Activated naive CD4-positive, alpha-beta T cell (primary cell): ENCODE measurements at places on chromosomes 1 and 21.

DNA sequence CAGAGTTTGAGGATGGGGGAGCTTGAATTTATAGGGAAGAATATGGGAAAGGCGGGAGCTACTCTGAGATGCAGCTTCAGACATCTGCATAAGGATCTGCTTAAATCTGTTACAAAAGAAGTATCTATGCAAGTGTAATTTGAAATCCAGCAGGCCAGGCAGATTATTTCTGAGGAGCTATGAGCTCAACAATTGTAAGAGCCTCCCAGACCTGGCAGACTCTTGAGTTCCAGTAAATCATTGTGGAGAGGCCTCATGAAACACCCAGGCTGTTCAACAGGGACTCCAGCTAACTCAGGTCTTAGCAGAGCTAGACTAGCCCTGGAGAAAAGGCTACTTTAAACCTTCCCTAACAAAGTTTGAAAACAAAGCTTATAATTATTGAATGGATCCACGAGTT lies 647.5 kb upstream of the CHRM3 start:
- DNase-seq, result no peak

GRCh38 chr1:69082312-69082711 lies 485.4 kb upstream of the LRRC7 start:
- no peak for DNase-seq

GRCh38 chr21:41977034-41977950 lies 23.5 kb upstream of the C2CD2 start:
- no peak for DNase-seq

DNA sequence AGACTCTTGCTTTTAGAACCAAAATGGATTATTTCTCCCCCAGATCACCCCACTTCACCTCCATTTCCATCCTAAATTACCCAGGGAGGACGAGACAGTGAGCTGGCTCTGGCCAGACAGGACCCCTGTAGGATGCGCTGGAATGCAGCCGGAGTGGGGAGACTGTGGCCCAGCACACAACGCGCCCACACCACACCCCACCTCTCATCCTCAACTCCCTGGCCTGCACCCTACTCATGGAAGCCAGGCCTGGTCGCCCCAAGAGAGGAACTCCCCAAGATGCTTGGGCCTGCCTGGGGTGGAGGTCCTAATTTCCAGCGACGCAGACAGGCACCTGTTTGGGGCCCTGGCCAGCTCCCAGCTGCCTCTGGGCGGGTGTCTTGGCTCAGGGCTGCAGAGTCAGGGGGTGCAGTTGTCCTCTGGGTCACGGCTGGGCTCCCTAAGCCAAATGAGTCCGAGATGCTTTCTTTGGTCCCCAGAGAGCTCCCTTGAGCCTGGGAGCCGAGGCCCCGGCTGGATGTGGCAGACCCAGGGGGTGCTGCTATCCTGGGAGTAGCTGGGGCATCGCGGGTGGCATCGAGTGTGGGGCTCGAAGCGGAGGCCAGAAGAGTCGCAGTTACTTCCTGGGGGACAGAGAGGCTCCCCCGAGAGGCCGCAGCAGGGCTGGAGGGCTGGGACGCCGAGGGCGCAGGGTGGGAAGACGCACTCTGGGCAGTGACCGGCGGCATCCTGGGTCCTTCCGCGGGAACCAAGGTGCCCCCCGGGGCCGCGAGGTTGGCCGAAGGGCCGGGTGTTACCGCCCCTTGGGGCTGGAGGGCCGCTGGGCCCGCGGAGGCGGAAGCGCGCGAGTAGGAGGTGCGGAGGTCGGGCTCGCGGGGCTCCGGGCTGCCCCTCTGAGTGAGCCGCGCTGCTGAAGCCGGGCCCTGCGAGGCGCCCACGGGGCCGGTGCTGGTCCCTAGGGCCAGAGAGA lies 10.4 kb downstream of the CLEC20A start:
- no peak for DNase-seq

DNA sequence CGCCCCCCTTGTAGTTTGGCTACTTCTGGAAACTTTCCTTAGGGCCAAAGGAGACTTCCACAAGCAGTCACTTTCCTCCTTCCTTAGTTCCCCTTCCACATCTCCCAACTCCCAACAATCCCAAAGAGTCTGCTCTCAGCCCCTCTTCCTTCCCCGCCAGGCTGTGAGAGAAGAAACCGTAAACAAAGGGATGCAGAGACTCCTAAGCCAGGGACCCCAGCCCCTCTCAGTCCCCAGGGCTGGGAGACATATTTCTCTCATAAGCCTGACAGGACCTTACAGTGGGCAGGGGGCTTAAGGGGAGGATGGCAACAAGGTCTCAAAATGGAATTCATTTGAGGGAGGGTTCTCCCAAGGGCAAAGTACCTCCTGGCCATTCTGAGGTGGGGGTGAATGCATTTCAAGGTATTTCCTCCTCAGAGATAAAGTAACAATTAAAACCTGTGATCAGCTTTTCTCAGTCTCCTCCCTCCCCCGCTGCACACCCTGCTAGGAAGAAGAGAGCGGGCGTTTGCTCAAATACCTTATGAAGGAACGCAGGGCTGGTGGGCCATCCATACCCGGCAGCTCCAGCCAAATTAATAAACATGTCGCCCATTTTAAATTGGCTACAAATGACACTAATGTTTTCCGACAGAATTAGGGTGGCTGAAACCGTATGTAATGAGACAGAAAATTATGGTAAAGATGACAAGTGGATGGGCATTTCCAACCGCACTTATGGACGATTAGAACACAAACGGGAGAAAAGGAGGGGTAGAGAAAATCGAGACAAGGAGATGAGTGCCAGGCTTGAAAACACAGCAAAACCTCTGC lies 4.0 kb downstream of the BARHL2 start:
- DNase-seq, result no peak

GRCh38 chr21:36691555-36692041 lies 7.3 kb upstream of the SIM2 start:
- no peak for DNase-seq

GRCh38 chr21:21614966-21615365 lies 616.8 kb downstream of the NCAM2 start:
- no peak for DNase-seq

DNA sequence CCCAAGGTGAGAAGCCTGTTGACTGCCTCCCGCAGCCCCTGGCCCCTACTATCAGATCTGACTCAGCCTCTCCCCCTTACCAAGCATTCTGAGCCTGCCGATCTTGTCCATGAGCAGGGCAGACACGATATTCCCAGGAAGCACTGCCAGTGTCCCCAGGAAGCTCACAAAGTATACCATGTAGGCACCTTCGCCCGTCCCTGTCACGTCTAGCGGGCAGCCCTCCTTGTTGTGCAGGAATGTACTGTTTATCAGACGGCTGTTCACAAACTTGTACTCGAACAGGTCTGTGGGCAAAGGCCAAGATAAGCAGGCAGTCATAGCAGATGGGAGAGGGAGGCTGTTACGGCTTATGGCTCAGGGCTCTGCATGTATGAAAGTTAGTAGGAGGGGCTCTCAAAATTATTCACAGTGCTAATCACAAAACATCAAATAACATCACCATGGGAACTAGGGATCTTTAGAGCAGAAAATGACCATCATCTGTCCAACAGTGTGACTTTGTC lies 7.3 kb downstream of the BOLA1 start:
- DNase-seq, result no peak

GRCh38 chr1:68280286-68280685 lies 48.0 kb upstream of the WLS start:
- DNase-seq, result no peak

DNA sequence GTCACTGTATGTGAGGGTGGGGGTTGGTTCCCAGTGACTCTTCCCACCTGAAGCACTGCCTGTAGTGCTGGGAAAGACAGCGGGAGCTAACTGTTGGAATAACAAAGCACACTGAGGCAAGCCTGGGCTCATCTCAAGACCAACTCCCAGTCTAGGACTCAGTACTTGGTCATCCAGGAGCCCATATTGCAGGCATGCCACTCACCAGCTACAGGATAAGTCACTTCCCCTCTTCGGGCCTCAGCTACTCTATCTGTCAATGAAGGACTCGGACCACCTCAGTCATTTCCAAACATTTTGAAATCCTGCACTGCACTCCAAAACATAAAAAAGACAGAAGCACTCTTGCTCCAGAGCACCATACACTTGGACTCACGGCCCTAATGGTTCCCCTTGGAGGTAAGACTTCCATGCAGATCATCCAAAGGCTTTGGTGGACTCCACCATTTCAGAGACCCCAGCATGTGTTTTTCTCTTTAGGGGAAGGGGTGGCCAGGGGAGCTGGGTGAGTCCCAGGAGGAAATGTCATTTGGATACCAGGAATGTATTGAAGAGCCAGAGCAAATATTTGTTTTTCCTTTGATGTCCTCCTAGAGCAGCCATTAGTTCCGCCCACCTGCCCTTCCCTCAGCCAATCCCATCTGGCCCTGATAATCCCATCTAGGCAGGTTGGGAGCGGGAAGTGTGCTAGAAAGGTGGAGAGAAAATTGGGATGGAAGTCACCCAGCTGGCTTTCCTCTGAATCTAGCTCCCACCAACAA lies 3.1 kb downstream of the NUAK2 start:
- no peak for DNase-seq

GRCh38 chr1:110945626-110946025 lies 18.1 kb downstream of the LRIF1 start:
- DNase-seq, result no peak

GRCh38 chr1:35560256-35561225 lies 2.9 kb downstream of the NCDN start:
- DNase-seq, result no peak

DNA sequence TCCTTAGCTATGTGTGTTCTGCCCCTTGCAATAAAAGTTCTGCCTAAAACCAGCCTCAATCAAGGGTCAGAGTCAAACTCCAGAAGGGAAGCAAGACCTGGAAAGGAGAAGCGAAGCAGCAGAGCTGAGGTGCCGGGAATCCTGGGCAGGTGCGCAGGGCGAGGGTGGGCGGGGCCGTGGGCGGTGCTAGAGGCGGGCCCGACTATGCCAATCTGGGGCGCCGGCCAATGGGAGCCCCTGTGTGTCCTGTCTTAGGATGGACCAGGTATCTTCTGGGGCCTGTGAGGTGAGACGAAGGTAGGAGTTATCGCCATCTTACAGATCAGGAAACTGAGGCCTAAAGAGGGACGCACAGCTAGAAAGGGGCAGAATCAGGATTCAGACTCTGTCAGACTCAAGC lies 120.3 kb downstream of the PTPRU start:
- no peak for DNase-seq

- DNase-seq, result no peak
These were observed 281.1 kb downstream of the NPHP4 start for GRCh38 chr1:5711079-5711478.

GRCh38 chr21:42400525-42400924 lies 3.2 kb upstream of the UBASH3A start:
- no peak for DNase-seq

DNA sequence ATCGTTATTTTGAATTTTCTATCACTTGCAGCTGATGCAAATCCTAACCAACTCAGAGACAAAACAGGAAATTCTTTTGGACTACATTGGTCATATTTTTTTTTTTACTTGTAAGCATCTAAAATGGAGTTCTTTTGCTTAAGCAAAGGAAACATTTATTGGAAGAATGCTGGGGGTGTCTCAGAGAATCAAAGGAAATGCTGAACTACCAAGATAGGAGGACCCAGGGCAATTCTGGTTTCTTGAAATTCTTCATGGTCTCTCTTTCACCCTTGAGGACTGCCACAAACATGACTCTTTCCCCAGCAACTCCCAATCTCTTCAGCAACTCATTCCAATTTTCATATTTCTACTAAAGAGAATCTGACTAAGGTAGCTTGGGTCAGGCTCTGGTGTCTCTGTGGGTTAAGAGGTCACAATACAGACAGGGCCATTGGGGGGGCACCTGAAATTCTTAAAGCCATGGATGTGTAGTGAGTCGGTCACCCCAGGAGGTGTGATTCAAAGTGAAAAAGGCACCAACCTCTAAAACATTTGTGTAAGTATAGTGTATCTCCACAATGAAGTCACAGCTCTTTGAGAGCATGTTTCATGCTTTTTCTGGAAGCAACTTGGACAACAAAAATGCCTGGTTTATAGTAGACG lies 171.1 kb upstream of the FGGY start:
- DNase-seq, result no peak

DNA sequence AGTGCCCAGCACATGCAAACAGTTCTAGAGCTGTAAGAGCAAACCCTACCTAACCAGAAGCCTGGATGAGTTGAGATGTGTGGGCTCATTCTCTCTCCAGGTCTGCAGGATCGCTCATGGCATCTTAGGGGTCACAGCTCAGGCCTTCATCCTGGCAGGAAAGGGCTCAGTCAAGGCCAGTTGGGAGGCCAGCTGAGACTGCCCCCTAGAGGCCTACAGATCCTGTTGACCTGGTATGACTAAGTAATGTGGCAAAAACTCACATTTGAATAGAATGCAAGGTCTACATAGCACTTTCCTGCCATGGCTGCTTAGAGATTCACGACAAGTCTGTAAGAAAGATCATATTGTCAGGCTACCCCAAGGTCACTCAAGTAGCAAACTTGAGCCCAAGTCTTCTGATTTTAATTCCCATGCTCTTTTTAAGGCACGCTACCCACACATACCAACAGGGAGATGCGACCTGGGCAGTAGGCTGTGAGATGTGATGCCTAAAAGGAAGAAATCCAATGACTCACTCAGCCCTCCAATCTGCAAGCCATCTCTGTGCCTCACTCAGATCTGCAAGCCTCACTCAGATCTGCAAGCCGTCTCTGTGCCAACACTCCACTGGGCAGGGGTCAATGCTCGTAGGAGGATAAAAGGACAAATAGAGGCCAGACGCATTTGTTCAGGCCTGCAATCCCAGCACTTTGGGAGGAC lies 5.1 kb upstream of the CAPN8 start:
- DNase-seq, result no peak

DNA sequence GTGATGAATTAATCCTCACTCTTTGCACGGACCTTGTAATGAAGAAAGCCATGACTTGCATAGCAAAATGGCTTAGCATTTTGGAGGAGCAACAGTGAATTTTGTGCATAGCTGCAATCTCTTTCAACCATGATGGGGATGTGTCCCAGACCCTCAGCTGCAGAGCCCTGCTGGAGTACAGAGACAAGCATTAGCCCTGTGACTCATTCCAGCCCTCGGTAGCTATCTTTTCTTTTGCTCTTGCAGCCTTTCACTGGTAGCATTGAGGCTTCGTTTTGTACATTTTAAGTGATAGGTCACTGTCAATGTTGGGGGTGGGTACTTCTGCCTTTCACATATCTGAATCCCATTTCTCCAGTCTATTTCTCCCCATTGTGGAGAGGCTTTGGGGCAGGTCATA lies 58.4 kb downstream of the SLC35F3 start:
- DNase-seq, result no peak

DNA sequence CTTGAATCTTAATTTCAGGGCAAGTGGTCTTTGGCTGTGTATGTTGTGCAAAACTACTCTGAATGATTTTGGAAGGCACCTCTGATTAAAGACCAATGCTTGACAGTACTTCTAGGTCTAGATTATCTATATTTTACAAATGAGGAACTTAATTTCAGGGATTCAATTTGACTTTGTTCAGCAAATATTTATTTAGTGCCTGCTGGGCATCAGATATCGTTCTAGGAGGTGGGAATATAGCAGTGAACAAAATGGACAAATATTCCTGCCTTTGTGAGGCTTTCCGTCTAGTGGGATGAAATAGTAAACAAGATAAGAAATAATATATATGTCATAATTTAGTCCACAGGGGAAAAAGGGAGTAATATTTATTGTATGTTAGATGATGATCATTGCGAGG lies 4.7 kb downstream of the ZNF326 start:
- no peak for DNase-seq
